ENCODE measurements at places on chromosomes 7 and 10. TPM values are rescaled to one million over a fixed set of nuclear protein-coding genes. Genes with fewer than 3 reads are reported as not detected.

The DNAH11 gene
- 0.99 TPM for total RNA-seq

The TET1 gene
- 67.3 TPM for total RNA-seq

DNA sequence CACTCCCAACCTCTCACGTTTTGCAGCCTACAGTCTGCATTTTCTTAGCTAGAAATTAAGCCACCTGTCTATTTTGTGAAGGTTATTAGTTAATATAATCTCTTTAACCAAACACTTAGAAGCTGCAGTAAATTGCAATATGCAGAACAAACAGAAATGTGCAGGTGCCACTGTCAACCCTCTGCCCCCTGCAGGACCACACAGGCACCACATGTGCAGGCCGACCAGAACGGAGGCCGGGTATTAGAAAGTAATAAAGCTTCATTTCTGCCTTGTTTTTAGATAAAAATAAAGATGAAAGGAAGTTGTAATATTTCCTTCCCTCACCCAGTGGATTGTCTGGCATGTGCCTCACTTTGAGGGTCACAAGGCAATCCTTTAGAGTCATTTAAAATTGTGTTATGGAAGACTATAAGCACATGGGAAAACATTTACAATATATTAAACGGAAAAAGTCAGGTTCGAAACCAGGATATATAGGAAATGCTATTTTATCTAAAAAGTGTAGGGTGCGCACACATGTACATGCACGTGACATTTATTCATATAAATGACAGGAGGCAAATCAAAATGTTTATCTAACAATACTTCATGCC is 158.2 kb downstream of the ARHGAP12 start:
- DNase-seq, result peak; percentile 48
- no peaks in the 10 kb centered on the region for H3K36me3 ChIP-seq
- no peak overlapping the region for H3K27ac ChIP-seq
- no peak overlapping the region for H3K4me3 ChIP-seq
- H3K4me1 ChIP-seq, result peaks cover 33% of the 10 kb centered on the region
- H3K27me3 ChIP-seq, result no peaks in the 10 kb centered on the region

DNA sequence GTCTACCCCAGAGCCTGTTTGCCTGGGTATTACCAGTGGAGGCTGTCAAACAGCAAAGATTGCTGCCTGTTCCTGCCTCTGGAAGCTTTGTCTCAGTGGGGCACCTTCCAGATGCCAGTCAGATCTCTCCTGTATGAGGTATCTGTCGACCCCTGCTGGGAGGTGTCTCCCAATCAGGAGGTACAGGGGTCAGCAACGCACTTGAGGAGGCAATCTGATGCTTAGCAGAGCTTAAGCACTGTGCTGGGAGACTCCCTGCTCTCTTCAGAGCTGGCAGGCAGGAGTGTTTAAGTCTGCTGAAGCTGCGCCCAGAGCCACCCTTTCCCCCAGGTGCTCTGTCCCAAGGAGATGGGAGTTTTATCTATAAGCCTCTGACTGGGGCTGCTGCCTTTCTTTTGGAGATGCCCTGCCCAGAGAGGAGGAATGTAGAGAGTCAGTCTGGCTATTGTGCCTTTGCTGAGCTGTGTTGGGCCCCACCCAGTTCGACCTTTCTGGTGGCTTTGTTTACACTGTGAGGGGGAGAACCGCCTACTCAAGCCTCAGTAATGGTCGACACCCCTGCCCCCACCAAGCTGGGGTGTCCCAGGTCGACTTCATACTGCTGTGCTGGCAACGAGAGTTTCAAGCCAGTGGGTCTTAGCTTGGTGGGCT is 62.2 kb downstream of the PPP1R9A start:
- DNase-seq, result peak; percentile 44
- H3K36me3 ChIP-seq, result no peaks in the 10 kb centered on the region

All from neural progenitor cell (in vitro differentiated cells).